Daoy (cell line): ENCODE measurements at places on chromosomes 7 and 10.

DNA sequence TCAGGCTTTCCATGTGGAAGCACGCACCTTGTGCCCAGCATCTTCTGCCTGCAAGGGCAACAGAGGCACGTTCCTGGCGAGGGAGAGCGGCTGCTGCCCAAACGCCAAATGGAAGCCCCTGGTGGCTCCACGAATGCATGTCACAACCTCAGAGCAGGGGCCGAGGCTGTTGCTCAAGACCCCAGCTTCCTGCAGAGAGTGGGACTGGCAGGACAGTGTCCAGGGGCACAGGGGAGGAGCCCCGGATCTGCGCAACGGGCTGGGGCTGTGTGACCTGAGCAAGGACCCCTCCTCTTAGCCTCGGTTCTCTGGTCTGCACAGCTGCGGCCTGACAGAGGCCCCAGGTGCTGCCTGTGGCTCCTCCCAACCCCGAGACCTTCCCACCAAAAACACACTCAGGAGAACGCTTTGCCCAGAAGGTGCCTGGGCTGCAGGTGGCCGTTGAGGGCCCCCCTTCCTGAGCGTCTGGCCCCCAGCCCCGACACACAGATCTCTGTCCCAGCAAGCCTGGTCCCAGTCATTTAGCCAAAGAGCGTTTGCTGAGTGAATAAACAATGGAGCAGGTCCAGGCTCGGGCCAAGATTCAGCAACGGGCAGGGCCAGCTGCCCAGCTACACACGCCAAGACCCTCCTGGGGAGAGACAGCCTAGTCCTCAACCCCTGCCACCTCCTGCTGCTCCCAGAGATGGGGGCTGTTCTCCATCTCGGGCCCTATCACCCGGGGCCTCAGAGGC lies 1.2 kb downstream of the MICALL2 start:
- no peak for DNase-seq

DNA sequence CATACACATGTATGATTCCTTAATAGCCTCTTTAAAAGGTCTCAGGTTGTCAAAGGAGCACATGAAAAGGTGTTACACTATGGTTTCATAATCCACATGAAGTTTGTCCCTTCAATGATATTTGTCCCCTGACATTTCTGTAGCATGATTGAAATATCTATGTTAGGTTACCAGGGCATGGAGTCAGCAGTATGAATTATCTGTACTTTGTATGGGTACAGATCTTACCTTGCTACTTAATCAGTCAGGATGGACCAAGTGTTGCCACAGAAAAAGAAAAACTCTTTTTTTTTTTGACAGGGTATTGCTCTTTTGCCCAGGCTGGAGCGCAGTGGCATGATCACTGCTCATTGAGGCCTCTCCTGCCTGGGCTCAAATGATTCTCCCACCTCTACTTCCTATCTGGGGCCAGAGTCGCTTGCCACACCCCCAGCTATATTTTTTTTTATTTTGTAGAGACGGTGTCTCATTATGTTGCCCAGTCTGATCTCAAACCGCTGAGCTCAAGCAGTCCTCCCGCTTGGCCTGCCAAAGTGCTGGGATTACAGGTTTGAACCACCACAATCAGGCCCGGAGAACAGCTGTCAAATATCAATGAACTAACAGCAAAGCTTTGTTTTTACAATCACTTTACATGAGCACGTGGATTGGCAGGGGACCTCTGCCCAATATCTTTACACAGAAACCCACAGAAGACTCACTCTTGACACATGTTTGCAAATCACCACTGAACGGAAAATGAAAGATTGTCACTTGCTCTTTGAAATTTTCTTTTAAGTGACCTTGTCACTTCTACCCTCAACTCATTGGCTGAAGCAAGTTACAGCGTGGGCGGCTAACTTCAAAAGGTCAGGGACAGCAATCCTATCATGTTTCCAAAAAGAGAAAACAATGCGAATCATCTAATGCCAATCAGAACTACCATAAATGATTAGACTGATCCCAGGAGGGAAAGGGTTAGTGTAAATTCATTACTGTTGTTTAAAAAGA lies 140.2 kb downstream of the PRKG1 start:
- DNase-seq: no peak

DNA sequence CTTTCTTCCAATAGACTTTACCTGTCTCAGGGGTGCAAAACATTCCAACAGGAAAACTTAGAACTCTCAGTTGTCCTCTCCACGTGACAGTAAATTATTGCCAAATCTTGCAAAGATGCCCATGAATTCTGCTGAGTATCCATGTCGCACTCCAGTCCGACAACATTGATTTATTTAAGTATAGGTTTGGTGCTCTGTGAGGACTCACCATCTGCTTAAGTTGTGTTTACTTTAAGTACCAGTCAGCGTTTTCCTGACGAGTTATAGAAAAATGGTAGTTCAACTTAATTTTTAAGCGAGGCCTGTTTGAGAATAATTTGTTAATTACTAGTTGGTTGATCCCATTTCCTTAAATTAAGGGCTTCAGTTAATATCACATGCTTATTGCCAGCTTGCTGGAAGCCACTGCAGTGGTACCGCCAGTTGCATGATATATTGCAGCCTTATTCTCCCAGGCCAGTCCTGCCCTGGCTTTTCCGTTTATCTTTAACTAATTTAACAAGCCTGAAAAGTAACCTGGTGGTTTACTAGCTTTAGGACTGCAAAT lies 27.8 kb downstream of the CREB5 start:
- no peak for DNase-seq

DNA sequence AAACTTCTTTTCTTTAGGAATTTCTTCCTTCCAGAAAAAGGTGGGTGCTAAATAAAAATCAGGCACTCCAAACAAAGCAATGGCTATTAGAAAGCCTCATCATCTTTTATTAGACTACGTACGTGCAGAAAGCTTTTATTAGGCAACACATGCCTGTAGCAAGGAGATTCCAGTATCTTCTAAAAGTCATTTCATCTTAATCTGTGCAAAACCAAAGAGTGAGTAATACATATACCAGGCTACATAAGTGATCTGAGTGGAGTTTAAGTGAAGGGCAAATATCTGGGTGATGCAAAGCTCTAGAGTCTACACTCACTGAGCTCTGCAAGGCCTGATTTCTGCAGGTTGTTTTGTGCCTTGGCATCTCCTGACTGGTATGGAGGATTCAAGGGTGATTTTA lies 231.7 kb downstream of the ELMO1 start:
- DNase-seq: no peak

GRCh38 chr10:35844686-35845085 lies 202.6 kb upstream of the FZD8 start:
- DNase-seq: no peak
